ENCODE measurements at places on chromosomes 16 and 17.

GRCh38 chr16:78542419-78542818 is 443.0 kb downstream of the WWOX start:
- DNase-seq, result no peak

DNA sequence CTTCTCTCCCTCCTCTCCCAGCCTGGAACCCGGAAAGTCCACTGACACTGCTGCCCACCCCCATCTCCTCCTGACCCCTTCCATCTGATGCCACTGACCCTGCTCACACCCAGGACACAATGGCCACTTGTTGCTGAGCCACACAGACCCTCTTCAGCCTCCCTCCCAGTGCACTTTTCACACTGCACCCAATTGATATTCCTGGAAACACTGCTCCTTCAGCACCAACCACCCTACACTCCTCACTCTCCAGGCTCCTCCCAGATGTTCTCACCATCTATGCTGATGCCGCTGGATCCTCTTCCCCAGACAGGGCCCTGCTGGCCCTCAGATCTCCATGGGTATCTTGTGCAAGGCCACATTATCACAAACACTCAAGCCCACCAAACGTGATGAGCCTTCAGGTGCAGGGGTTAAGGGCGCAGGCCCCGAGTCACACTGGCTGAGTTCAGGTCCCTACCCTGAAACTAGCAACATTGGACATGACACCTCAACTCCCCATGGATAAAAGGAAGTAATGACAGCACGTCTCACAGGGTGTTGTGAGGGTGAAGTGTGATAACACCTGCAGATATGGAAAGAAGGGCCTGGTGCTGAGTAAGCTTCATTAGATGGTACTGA is 238.1 kb downstream of the ZNF423 start:
- DNase-seq, result no peak

DNA sequence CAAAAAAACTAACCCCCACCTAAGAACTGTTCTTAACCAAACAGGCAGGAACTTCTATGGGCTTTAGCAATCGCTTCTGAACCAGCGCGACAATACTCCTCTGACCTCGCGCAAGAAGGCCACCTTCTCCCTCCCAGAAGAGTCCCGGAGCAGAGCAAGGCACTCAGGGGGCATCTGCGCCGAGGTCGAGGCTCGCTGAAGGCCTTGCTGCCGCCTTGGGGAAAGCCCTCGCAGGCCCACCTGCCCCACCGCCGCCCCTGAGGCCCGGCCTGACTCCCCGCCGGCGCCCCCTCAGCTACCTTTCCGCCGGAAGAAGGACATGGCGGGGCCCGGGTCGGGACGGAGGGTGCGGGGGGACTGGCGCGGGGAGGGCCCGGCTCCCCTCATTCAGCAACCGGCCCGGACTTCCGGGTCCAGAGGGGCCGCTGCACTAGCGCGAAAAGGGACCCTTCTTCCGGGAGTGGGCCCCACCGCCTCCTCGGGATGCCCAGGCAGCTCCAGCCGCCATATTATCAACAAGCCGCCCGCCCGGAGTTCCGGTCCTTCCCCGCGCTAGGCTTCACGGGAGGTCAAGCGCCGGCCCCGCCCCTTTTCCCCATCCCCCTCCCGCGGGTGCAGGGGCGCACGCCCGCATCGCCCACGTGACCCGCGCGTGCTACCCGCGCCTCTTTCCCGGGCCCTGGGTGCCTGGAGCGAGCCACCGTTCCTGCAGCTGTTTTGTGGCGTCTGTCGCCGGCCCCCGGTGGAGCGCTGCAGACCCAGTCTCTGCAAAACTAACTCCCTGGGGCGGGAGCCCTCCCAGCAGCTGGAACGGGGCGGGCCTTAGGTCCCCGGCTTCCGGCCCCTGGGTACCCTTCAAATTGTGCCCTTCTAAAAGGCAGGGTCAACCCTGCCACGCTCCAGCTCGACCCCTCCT is at the start of gene AKAP10:
AKAP10 (minus strand) TSS at position 536 of the 916 bp plus-strand sequence; CDS start at position 387, 149 bp downstream.
- DNase-seq, result peak; percentile 88

- no peak for DNase-seq
These were observed 378.0 kb upstream of the CA10 start for GRCh38 chr17:52536489-52536888.

DNA sequence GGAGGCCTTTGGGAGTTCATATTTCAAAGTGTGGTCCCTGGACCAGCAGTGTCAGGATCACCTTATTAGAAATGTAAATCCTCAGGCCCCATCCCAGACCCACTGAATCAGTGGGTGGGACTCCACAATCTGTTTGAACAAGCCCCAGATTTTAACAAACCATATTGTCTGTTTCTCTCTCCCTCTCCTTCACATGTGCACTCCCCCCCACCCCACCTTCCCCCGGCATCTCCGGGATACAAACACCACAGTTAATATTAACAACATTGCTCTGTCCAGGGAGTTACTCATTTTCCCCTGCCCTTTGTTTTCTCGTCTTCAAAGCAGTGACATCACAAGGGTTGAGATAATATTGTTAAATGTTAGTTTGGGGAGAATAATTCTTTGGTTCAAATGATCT is 127.3 kb downstream of the KATNIP start:
- DNase-seq, result no peak

DNA sequence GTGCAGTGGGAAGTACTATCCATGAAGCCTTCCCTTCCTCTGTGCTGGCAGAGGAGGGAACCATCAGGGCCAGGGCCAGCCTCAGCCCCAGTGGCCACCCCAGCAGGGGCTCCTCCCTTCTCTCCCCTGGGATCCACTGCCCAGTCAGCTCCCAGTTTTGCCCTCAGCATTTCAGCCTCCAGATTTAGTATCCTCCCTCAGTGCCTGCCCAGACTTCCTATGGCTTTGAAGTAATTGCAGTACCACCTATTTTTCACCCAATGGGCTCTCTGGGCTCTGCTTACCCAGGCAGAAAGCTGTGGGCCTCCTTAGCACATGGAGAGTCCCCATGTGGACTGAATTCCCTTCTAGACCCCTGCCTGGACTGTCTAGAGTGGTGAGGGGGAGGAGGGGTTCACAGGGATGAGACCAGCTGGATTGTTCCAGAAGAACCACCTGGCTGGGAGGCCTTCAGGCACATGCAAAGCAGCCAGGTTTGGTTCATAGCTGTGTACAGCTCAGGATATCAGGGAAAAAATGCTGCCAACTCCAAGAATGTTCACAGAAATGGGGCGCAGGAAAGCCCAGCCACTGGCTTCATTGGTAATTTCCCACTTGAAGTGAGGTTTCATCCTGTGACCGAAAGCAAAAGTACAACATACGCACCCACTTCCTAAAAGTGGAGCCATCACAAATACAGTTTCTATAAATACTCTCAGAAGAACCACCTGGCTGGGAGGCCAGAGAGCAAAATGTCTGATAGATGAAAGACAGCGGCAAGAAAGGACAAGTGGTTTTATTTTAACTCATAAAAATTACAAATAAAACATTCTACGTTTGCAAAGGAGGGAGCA is 15.2 kb upstream of the HERPUD1 start:
- no peak for DNase-seq

DNA sequence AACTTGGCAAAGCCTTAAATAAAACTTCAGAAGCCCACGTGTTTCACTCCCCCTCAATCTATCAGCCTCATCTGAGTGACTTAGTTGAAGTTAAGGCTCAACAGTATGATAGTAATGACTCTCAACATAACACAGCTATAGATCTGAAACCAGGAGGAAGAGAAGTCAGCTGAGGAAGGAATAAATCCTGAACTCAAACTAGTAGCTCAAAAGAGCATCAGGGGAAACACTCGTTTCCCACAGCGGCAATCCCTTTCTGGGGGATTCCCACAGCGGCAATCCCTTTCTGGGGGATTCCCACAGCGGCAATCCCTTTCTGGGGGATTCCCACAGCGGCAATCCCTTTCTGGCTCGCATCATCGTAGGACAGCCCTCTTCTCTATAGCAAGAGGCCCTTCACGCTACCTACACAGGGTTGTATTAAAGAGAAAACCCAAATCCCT is 56.8 kb downstream of the ZZEF1 start:
- DNase-seq, result no peak

Data from stimulated activated CD8-positive, alpha-beta memory T cell treated with anti-CD3 and anti-CD28 coated beads, Interleukin-7, amount 100 ng/mL, for 4 hours (primary cell).